ENCODE measurements at places on chromosomes 1 and 21. TPM values are rescaled to one million over a fixed set of nuclear protein-coding genes. Genes with fewer than 3 reads are reported as not detected.

- DNase-seq: peak; percentile 79
These were observed 6.9 kb upstream of the A3GALT2 start for GRCh38 chr1:33327587-33328325.

GRCh38 chr1:46034601-46035516 lies 97.6 kb downstream of the PIK3R3 start:
- DNase-seq: no peak

- no peak for DNase-seq
These were observed 636.4 kb upstream of the PLXNA2 start for GRCh38 chr1:208880433-208881100.

- no peak for DNase-seq
These were observed 336.4 kb downstream of the SMYD3 start for GRCh38 chr1:246170574-246171261.

DNA sequence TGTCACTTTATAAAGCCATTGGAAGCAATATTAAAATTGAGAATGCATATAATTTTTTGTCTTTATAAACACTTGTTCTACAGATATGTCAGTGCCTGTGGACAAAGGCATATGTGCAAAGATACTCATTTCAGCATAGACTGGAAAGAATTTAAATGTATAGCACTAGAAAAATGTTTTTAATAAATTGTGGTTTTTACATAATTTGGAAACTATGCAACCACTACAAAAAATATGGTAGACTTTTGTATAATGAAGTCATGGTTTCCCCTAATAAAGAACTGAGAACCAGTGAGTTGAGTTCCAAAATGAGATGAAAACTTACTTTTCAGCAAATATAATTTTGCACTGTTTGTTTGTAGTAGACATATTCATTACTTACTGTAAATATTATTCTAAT lies 48.5 kb downstream of the BRINP3 start:
- no peak for DNase-seq

- no peak for DNase-seq
These were observed 11.2 kb downstream of the OR2W3 start for GRCh38 chr1:247906504-247907047.

- no peak for DNase-seq
These were observed 4.4 kb upstream of the RHEX start for GRCh38 chr1:206048582-206048981.

GRCh38 chr1:116987256-116987555 lies 14.4 kb upstream of the CD101 start:
- no peak for DNase-seq

DNA sequence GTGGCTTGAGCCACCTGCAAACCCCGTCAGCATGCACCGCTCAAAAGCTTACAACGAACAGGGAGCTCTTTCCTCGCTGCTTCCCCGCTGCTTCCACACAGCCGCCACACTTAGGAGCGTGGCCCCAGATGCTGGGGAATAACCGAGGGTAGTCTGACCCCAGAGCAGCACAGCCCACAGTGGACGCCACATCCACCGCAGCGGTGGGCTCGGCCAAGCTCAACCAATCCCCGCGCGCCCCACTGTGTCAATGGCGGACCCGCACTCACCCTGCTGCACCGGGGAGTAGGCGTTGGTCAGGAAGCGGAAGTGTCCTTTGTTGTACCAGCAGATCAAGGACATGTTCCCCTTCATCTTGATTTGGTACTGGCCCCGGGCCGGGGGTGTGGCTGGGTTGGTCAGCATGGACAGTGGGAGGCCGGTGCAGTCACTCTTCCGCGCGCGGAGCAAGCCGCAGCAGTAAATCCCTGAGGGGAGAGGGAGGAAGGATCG lies 93.5 kb downstream of the PGBD5 start:
- no peak for DNase-seq

DNA sequence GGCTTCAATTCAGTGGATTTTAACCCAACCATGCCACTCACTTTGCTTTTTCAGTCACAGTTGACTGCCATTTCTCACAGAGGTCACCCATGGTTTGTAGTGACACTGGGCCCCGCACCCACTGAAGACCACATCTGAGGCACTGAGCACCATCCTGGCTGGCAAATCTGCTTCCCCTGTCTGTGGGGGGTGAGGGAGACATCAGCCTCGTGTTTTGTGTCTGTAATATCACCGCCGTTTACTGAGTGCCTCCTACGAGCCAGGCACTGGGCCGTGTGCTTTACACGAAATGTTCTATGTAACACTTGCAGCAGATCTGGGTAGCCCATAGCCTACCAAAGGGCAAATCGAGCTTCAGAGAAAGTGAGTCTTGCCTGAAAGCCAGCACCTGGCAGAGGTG lies 161.8 kb downstream of the PGBD5 start:
- peak; percentile 18 for DNase-seq

F3 gene
- 113 TPM for total RNA-seq

ENTREP3 gene
- 27.8 TPM for total RNA-seq

KRTAP26-1 gene
- not detected for total RNA-seq
